ENCODE measurements at places on chromosomes 7 and 10. TPM values are rescaled to one million over a fixed set of nuclear protein-coding genes. Genes with fewer than 3 reads are reported as not detected.

DNA sequence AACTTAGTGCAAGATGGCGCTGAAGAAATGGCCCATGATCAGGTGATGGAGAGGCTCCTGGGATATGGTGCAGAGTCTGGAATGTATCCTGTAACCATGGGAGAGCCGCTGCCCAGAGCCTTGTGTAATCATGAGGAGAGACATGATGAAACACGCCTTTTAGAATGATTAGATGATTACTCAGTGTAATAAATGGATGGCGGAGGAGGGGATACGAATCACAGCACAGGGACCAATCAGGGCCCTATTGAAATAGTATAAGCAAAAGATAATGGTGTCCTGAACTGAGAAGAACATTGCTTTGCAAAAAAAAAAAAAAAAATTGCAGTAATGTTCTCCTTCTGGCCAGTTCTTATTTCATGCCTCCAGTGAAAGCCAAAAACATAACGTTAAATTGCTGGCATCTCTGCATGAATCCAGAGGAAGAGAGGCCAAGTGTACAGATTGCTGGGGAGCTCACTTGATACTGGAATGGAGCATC lies 668.5 kb upstream of the AUTS2 start:
- no peak for DNase-seq

The PON1 gene
- polyA plus RNA-seq: not detected

The COPS6 gene
- 265 TPM for polyA plus RNA-seq

DNA sequence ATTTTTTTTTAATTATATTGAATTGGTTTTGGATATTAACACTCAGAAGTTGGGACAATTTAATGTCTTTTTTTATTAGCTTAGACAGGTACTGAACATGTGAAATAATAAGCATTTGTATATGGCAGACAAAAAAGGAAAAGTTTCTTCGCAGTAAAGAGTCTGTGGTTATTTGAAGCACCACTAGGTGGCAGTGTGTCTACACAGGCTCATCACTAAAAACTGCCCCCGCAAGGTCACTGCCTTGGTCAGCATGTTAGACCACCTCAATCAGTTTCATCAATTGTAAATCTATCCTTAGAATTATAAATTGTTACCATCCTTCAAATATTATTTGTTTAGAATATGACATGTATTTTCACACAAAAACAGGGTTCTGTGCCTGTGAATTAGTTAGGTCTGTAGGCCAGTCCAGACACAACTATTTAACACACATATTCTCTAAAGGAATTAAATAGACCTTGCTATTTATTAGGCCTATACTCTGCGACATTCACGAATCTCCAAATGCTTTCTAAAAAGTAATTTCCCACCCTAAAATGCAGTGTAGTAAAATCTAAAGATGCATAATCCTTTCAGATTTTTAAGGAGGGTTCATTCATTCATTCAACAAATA lies 17.0 kb downstream of the PNLIPRP3 start:
- DNase-seq: peak; percentile 21
